HEK293T (cell line): ENCODE measurements at places on chromosomes 2 and 18.

GRCh38 chr2:23460993-23461392, 76.0 kb downstream of the KLHL29 start:
- DNase-seq = no peak

DNA sequence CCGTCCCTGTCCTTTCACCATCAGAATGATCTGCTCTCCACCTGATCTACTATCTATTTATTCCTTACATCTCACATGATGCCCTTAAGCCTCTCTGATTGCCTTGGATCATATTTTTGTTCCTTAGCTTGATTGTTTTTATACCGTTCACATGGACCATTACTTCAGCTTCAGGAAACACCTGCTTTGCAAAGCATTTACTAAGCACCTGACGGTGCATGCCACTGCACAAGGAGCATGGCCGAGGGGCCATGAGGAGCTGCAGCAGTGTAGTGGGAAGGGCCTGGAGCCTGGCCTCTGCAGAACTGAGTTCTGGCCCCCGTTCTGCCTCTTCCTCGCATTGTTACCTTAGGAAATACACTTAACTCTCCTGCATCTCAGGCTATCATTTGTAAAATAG, 124.1 kb upstream of the NDUFV2 start:
- no peak for DNase-seq

GRCh38 chr2:70746094-70746974, 21.7 kb downstream of the ADD2 start:
- DNase-seq = no peak

- DNase-seq = no peak
Measured at GRCh38 chr2:158914731-158915130, 53.7 kb upstream of the TANC1 start.

- no peak for DNase-seq
Measured at GRCh38 chr2:98025481-98026037, 29.8 kb upstream of the TMEM131 start.

DNA sequence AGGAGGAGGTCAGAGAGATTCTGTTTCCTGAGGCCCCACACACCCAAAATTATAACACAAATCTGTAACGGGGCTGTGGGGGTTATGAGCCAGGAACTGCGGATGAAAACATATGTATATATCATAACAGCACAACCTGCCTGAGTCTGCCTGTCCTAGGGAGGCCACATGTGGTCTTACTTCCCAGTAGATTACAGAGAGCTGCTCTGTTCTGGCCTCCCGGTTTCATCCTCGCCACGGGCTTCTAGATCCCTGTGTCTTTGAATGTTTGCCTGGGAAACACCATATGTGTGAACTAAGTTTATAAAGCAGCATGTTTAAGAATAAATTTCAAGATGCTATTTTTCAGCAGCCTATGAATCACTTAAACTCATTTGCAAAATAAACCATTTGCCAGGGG, 124.0 kb downstream of the TMEM200C start:
- no peak for DNase-seq

- DNase-seq = no peak
Measured at GRCh38 chr2:108922141-108922915, 66.7 kb downstream of the EDAR start.

DNA sequence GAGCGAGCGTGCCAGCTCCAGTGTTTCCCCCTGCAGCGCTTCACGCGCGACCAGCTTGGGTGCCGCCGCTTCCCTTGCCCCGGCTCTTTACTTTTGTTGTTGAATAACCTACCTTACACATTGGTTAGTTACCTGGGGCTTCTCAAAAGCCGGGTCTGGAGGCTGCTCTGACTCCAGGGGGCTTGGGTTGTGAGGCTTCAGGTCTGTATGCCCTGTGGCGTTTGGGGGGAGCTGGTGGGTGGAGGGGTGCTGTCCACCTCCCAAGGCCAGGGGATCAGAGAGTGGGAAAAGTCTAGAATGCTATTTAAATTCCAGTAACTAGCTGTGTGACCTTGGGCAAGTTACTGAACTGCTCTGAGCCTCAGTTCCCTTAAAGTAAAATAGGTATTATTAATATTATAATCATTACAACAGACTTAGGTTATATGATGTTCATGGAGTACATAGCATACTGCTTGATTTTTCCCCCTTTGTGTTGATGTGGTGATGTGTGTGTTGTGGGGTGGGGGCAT, 770 bp downstream of the LYPD6B start:
- no peak for DNase-seq

DNA sequence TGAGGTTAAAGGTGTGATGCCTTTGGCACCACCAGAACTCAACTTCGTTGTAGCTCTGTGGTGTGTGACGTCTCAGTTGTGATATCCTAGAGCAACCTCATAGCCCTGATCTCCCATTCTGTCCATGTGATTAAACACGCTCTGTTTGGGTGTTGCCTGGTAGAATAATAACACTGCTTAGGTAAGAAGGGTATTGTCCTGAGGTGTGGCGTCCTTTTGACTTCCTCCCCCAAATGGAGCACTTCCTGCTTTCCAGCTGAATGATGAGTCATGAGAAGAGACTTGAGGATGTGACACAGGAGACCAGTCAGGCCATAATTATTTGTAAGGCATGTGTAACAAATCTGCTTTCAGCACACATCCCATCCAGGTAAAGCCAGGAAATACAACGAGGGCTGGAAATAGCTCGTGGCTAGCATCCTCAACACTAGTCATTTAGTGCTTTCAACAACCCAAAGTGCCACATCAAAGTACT, 100.7 kb downstream of the RAPGEF4 start:
- no peak for DNase-seq

DNA sequence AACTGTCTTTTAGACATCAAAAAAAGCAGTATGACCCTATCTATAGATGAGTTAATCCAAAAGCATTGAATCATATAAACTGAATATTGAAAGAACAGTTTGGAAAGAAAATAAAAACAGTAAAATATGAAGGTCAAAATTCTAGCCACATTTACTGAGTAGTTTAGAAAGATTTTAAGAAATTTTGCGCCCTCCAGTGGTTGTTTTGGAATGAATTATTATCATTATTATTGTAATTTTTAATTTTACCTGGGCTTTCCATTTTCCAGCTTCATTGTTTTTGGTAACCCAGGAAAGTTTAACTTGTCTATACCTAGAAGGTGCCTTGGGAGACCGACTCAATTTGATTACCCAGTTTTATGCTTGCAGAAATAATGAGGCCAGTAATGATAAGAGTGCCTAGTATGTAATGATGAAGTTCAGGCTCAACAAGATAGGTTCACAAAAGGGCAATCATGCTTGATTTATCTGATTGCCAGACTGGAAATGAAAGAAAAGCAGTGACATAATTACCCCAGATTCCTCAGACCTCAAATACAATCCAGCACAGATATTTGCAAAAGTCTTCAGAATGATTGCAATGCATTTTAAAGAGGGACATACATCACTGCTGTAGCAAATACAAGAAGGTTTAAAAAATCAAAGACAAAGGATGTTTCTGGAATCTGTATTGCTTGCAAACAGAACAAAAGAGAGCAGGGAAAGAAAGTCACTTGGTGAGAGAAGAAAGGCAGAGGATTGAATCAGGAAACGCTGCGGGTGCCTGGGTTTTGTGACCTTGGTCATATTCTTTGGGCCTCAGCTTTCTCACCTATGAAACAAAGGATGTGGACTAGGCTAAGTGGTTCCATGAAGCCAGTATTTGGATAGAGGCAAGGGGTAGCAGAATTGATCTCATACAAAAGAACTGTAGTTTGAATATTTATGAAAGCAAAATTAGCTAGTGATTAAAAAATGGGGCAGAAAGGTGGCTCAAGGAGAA, 153.8 kb downstream of the MAP2 start:
- no peak for DNase-seq

GRCh38 chr2:55478610-55479304, 40.8 kb upstream of the CFAP36 start:
- DNase-seq = no peak

GRCh38 chr2:24580561-24580960, 89.5 kb downstream of the NCOA1 start:
- DNase-seq = no peak

GRCh38 chr18:60549338-60549960, 176.9 kb upstream of the MC4R start:
- DNase-seq = peak; percentile 4

- no peak for DNase-seq
Measured at GRCh38 chr2:30786923-30787685, 20.1 kb downstream of the CAPN13 start.

GRCh38 chr2:8239531-8240088, 442.2 kb upstream of the ID2 start:
- DNase-seq = no peak

- DNase-seq = no peak
Measured at GRCh38 chr2:136917411-136917881, 152.1 kb downstream of the THSD7B start.

DNA sequence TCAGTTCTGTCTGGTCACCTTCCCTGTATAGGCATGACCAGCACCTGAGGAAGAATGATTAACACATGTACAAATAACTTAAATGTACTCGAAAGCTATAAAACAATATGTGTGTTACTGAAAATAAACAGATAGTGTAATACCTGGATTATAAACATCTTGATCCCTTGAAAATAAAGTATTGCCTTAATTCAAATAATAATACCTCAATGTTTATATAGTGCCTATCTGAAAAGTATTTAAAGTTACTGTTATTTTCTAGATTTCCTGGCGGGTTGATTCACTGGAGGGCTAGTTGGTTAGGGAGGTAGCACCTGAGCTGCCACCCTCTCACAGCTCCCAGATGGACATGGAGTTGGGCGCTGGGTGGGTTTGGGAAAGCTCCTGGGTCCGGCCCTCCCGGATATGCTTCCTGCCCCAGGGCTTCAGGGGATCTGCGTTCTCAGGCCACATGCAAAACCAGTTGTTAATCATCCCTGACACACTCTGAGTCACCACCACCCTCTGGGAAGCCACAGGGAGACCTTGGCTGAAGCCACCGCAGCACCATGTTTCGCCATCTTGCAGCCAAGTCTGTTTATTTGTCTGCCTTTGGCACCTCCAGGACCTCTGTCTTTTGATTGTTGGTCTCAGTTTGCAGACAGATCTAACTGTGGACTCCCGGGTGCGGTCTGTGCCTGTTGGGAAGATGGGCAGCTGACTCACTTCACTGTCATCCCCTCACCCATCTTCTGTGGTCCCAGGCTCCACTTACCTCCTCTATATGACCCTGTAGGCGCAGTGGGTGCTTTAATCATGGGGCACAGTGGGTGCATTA, 35.3 kb downstream of the RAB31 start:
- DNase-seq = peak; percentile 30

- no peak for DNase-seq
Measured at GRCh38 chr2:107785756-107786155, 40.9 kb upstream of the RGPD4 start.

DNA sequence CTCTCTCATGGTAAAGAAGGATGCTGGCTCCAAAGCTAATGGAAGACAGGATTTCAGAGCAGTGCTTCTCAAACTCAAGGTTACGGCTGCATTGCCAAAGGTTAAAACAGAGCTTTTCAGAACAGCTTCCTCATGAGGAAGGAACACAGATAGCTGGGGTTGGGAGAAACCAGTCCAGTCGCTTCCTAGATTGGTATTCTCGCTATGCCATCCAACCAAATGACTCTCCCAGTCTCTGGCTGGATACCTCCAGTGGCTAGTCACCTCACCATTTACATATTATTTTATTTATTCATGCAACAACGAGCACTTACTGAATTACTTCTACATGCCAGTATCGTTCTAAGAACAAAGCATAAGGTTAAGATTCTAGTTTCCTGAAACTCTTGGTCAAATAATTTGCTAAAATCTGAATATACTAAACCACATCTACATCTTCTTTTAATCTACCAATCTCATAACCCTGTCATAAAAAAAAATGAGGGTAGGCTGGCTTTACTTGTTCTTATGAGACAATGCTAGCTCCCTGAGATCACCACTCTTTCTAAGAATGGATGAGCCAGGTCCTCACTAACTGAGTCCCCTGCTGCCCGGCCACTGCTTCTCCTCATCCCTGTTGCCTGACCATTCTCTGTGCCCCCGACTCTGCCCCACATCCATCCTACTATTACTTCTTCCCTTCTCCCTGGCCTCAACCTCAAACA, 20.4 kb downstream of the KDSR start:
- DNase-seq = no peak

GRCh38 chr2:231960810-231961348, 634 bp upstream of the DIS3L2 start:
- DNase-seq = no peak

DNA sequence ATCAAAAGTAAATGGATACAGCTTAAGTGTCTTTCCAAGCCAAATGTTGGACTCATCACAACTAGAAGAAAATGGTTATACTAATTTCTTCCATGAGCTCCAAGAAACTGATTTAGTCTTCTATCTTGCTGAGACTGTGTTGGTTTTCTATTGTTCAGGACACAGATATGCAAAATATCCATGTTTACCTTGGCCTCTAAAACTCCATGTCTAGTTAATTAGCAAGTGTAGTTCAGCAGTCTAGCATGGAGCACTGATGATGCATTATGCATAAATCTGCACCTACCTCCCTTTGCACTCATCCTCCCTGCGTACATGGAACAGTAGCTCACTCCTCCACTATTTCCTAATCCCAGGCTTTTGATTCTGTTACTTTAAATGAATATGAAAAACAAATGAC, 731.4 kb upstream of the CHAC2 start:
- no peak for DNase-seq

- DNase-seq = no peak
Measured at GRCh38 chr2:179518830-179519229, 254.2 kb upstream of the SESTD1 start.

- DNase-seq = no peak
Measured at GRCh38 chr2:50879457-50879856, 152.5 kb downstream of the NRXN1 start.

- DNase-seq = no peak
Measured at GRCh38 chr2:119523383-119523951, 816 bp downstream of the SCTR start.

DNA sequence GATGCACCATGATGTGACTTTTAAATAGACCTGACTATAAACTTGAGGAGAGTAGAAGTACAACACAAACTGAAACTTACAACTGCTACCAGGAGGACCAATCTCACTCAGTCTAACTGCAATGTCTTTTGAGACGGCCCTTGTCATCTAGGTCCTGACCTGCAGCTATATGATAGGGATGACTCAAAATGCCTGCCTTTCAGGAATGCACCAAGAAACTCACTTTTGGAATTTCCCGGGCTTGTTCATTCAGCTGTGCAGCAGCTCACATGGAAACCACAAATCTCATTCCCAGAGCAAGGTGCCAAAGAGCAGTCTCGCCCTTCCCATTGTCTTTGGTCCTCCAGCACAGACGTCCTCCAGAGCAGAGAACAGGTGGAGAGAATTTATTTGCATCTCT, 113.7 kb downstream of the SPOPL start:
- no peak for DNase-seq

DNA sequence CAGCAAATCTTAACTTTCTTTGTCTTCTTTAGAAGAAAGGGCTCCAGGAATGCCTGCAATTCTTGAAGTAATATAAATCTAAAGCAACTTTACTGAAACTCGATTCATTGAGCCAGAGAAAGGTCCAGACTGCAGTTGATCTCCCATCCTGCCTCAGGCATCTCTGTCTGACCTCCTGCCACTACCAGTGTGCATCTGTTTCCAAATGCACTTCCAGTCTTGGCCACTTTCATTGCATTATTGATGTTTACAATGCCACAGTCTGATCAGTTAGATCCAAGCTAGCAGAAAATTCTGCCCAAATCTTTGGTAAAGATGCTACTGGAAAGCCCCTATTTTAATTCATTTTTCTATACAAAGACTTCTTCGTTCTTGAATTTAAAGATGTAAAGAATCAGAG, 158.0 kb downstream of the RAPGEF4 start:
- no peak for DNase-seq

GRCh38 chr18:8623549-8624106, 14.4 kb downstream of the RAB12 start:
- no peak for DNase-seq
